ENCODE measurements at places on chromosomes 3 and 15. TPM values are rescaled to one million over a fixed set of nuclear protein-coding genes. Genes with fewer than 3 reads are reported as not detected.

DNA sequence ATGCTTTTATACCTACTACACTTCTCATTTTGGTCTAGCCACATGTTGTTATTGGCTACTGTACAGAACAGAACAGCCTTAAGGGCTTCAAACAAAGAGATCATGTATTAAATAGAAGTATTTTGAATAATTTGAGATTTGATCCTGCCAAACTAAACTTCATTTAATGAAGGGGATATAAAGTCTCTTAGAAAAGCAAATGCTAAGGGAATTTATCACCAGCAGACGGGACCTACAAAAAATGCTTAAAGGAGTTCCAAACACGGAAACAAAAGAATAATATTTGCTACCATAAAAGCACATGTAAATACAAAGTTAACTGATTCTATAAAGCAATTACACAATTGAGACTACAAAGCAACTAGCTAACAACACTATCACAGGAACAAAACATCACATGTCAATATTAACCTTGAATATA lies 23.6 kb upstream of the FMN1 start:
- H3K4me1 ChIP-seq: no peaks in the 10 kb centered on the region
- no peak overlapping the region for H3K27ac ChIP-seq
- no peak overlapping the region for H3K4me3 ChIP-seq
- no peaks in the 10 kb centered on the region for H3K27me3 ChIP-seq
- no peak for DNase-seq
- no peaks in the 10 kb centered on the region for H3K36me3 ChIP-seq

DNA sequence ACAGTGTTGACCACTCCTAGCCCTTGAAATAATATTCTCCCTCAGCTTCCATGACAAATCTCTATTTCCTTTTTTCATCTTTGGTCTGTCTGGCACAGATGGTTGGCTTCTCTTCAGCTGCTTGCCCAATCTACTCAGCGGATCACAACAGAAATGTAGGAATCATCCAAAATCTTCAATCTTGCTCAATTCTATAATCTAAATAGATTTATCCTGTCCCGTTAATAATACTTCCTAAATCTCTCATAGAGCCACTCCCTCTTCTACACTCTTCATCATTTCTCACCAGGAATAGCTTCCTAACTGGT lies 3.8 kb downstream of the PEAK1 start:
- H3K27me3 ChIP-seq: no peaks in the 10 kb centered on the region
- peaks cover 24% of the 10 kb centered on the region for H3K4me1 ChIP-seq
- H3K27ac ChIP-seq: no peak overlapping the region
- H3K36me3 ChIP-seq: no peaks in the 10 kb centered on the region
- H3K4me3 ChIP-seq: no peak overlapping the region
- DNase-seq: peak; percentile 63

The DUOXA2 gene
- not detected for total RNA-seq

DNA sequence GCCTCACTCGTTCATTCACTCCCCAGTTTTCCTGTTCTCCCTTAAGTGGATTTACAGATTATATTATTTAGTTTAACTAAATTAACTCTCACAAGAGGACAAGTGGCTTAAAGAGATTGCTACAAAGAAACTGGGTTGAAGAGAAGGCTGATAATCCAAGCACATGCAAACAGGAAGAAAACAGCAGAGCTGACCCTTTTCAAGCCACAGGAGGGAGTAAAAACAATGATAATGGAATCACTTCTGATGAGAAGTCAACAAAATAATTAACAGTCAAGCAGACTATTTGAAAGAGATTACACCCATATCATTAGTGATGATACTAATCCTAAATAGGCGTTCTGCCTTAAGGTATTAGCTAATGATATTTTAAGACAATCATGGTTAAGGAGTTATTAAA lies 31.7 kb downstream of the BOC start:
- no peak overlapping the region for H3K4me3 ChIP-seq
- peaks cover 20% of the 10 kb centered on the region for H3K4me1 ChIP-seq
- no peak for DNase-seq

DNA sequence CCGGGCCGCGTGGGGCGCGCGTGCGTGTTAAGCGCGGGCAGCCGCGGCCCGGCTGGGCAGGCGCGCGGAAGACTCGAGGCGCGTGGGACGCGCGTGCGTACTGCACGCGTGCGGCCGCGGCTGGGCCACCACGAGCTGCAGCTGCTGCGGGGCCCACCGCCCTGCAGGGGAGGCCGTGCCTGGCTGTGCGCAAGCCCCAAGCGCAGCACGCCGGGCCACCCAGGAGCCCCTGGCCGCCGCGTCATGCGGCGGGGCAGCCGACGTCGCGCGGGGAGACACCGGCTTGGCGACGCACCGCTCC lies 590 bp upstream of the TRIM71 start:
- H3K4me1 ChIP-seq: peaks cover 36% of the 10 kb centered on the region
- peak overlapping the region; percentile 87 for H3K27ac ChIP-seq
- H3K27me3 ChIP-seq: no peaks in the 10 kb centered on the region
- peak; percentile 69 for DNase-seq

GRCh38 chr3:57288403-57288802 lies 4.1 kb downstream of the ASB14 start:
- no peak for DNase-seq
- H3K27me3 ChIP-seq: no peaks in the 10 kb centered on the region
- no peak overlapping the region for H3K27ac ChIP-seq
- peaks cover 16% of the 10 kb centered on the region for H3K4me1 ChIP-seq
- no peak overlapping the region for H3K4me3 ChIP-seq

The ZNF717 gene
- total RNA-seq: 7.2 TPM

- H3K4me3 ChIP-seq: peak overlapping the region; percentile 49
- peak; percentile 88 for DNase-seq
- no peak overlapping the region for H3K27ac ChIP-seq
- H3K27me3 ChIP-seq: no peaks in the 10 kb centered on the region
- no peaks in the 10 kb centered on the region for H3K4me1 ChIP-seq
- H3K36me3 ChIP-seq: no peaks in the 10 kb centered on the region
Observed at GRCh38 chr3:48661501-48662144, 1.1 kb downstream of the CELSR3 start.

DNA sequence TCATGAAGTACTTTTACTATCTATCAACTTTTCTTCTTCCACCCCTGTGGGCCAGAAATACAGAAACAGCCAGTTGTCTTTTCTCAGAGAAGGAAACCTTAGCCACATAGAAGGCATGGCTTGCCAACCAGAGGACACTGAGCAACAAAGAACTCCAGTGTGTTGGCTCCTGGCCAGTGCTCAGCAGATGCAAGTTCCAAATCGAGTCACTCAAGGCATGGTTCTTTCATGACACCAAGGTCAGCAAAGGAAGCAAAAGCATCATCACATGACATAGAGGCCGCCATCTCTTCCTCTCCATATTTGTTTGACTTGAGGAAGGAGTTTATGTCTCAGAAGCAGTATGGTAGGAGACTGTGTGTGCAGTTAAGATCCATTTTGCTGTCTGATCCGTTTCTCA lies 92.2 kb downstream of the MYLK start:
- DNase-seq: peak; percentile 46
- peaks cover 4% of the 10 kb centered on the region for H3K4me1 ChIP-seq
- H3K36me3 ChIP-seq: no peaks in the 10 kb centered on the region
- peaks cover 4% of the 10 kb centered on the region for H3K27me3 ChIP-seq
- no peak overlapping the region for H3K4me3 ChIP-seq

The NR1I2 gene
- 0.06 TPM for total RNA-seq

The IL17RE gene
- total RNA-seq: 1.3 TPM

- DNase-seq: peak; percentile 35
- no peak overlapping the region for H3K4me3 ChIP-seq
- H3K36me3 ChIP-seq: no peaks in the 10 kb centered on the region
- no peaks in the 10 kb centered on the region for H3K4me1 ChIP-seq
Observed at GRCh38 chr3:10495003-10495402, 10.4 kb downstream of the ATP2B2 start.

The TMEM202 gene
- total RNA-seq: not detected

DNA sequence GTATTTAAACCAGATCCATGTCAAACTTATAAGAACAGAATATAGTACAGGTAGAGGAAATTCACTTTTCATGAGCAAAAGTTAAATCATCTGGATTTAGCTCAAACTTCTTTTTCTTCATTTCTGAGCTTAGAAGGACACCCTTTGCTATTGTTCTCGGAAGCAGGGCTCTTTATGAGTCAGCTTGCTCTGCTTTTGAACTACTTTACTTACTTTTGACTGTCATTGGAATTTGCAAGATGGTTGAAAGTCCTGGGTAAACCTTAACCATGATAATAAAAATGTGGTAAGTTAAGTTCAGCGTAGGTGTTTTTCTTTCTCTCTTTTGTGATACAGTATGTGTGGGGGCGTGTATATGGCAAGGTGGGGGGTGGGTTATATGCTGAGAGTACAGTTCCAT lies 312.7 kb upstream of the DPH6 start:
- no peak overlapping the region for H3K27ac ChIP-seq
- H3K4me1 ChIP-seq: no peaks in the 10 kb centered on the region
- no peaks in the 10 kb centered on the region for H3K36me3 ChIP-seq
